ENCODE measurements at places on chromosomes 4 and X.

GRCh38 chr4:123517971-123518370 is 121.4 kb downstream of the SPRY1 start:
- no peak for DNase-seq

DNA sequence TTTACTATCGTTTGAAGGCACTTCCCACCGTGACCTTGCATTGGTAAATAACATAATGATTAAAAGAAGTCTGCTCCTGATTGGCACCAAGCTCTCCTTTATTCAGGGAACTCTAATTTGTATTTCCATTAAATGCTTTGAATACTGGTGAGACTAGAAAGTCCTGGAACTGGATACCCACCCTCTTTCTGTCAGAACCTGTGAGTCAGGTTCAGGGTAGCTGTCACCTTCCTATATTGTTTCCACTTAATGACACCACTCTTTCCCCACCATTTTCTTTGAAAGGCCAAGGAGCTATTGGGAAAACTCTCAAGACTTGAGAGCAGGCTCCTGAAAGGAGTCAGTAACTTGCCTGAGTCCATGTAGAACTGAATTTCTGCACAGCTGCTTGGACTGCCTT is 55.9 kb upstream of the RASSF6 start:
- DNase-seq, result no peak

- no peak for DNase-seq
Observed at GRCh38 chr4:173214661-173215060, 46.0 kb downstream of the GALNT7 start.

DNA sequence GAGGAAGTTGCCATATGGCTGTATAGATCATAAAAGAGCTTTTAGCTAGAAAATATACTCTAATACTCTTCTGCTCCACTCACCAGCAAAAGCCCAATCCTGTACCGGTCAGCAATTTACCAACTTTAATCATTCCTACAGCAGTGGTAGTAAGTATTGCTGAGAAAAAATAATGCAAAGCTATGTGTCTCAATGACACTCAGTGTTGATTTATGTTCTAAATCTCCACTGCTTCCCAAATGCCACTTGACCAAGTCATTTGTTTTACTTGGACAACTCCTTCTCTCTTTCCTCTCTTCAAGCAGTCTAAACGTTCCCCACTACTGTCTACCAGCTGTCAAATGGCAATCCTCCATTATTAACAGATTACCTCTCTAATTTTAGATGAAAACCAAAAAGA is 201.8 kb upstream of the GK2 start:
- no peak for DNase-seq

DNA sequence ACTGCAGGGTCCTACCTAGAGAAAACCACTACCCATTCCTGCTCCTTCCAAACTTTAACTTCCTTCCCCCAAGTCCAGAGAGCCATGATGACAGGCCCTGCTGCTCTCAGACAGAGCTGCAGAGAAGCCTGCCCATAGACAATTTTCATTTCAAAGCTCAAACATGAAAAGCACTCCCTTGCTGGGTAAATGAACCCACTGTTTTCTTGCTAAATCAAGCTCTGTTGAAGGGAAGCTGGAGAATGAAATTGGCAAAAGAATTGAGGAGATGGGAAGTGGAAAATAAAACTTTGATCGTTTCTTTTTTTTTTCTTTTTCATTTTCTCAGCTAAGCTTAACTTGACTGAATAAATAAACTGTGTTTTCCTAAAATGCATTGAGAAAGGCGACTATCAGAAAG is 331.1 kb upstream of the CPEB2 start:
- DNase-seq, result no peak

- no peak for DNase-seq
Observed at GRCh38 chr4:155569960-155570515, 96.6 kb upstream of the GUCY1A1 start.

- no peak for DNase-seq
Observed at GRCh38 chrX:108292053-108292452, 146.2 kb downstream of the COL4A6 start.

GRCh38 chr4:57403591-57403990 is 293.4 kb upstream of the IGFBP7 start:
- DNase-seq, result no peak

- DNase-seq, result no peak
Observed at GRCh38 chrX:124030520-124030919, 69.0 kb downstream of the STAG2 start.

DNA sequence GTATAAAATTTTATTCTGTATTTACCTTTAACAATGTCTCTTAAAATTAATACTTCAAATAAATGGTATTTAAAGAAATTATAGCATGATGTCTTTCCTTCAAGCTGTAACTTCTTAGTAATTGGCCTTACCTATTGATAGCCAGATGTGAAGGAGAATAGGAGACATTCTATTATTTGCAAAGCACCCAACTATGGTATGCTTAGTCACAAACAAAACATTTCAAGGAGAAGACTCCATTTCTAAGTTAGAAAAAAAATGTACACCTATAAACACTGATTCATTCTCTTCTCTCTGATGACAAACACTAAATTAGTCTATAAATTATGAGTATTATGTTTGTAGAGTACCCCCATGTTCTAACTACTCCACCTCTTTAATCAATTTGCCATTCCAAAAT is 66.4 kb downstream of the NKX6-1 start:
- DNase-seq, result no peak

- DNase-seq, result no peak
Observed at GRCh38 chr4:186859420-186859819, 135.8 kb upstream of the FAT1 start.

GRCh38 chr4:94540476-94540875 is 88.7 kb downstream of the PDLIM5 start:
- DNase-seq, result no peak

DNA sequence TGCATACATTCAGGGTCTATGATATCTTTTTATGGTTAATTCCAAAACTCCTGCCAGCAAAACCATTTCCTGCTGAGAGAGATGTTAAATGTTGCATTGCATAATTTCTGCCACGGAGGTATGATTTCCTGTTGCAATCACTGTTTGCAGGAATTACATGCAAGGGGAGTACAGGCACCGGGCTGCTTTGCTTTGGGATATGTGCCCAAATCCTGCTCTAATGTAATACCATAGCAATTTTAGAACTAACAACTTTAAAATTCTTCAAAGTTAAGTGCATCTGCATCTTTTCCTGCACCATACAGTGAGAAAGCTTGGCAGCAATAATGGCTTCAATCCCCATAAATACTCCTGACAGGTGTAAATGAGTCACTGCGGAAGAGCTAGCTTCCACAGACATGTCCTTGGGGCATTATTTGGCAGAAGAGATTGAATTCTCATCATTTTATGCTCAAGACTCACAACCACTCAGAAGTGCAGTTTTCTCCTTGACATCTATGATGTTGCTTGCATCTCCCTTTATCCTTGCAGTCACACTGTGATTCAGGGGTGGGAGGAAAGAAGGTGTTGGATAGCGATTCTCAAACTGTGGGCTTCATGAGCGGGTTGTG is 29.6 kb downstream of the TRIM2 start:
- DNase-seq, result no peak

- no peak for DNase-seq
Observed at GRCh38 chr4:151641167-151641566, 119.6 kb downstream of the GATB start.

GRCh38 chr4:70761276-70761816 is 39.6 kb downstream of the RUFY3 start:
- no peak for DNase-seq

- DNase-seq, result no peak
Observed at GRCh38 chrX:96551322-96551872, 133.2 kb upstream of the DIAPH2 start.

DNA sequence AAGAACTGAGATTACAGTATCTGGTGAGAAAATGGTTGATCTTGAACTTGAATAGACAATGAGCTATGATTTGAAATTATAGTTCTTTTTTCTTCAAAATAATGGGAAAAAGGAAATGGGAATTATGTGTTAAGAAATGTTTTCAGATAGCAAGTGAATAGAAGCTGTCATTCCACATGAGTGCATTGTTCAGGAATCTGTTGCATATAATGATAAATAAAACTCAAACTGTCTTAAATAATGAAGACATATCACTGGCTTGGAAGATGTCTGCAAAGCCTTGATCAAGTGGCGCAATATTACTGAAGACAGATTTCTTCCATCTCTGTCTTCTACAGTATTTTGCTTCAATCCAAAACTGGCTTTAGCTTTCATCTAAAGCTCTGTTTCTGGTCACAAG is 479.3 kb upstream of the ZFP42 start:
- no peak for DNase-seq

DNA sequence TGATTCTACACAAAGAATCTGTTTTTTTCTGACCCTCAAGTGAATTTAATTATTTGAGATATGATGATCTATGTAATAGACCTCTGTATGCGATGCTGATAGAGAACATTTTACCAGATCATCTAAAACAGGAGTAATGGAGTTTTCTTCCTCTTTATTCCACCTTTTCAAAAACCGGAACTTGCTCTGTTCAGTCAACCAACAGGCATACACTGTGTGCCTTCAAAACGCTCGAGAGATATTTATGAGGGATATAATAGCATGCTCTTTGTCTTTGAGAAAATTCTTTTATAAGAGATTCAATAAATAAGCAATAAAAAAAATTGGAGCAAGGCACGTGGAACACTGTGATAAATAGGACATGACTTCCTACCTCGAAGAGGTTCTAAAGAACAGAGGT is 2.0 kb downstream of the NYX start:
- DNase-seq, result no peak

GRCh38 chr4:9931146-9931545 is 90.2 kb downstream of the SLC2A9 start:
- no peak for DNase-seq

DNA sequence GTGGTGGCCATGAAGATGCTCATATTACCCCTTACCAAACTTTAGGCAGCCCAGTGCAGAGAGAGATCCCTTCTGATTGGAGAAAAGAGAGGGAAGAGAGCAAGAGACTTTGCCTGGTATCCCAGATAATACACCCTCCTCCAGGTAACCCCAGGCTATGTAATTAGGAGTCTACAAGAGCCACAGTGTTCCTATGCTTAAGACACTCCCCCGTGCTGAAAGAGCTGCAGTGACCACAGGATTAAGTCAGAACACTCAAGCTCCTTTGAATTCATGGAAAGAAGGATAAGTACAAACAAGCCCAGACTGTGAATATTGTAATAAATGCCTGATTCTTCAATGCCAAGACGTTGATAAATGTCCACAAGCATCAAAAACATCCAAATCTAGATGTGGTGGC is 41.4 kb downstream of the PABPC4L start:
- no peak for DNase-seq

- DNase-seq, result no peak
Observed at GRCh38 chr4:89614155-89614554, 222.8 kb downstream of the SNCA start.

GRCh38 chrX:538311-538710 is 92.3 kb upstream of the SHOX start:
- DNase-seq, result no peak

GRCh38 chr4:54296548-54297203 is 67.6 kb downstream of the PDGFRA start:
- no peak for DNase-seq

- DNase-seq, result no peak
Observed at GRCh38 chr4:128350449-128351045, 62.9 kb upstream of the PGRMC2 start.

GRCh38 chrX:110531873-110532580 is 173.4 kb downstream of the RTL9 start:
- DNase-seq, result no peak

DNA sequence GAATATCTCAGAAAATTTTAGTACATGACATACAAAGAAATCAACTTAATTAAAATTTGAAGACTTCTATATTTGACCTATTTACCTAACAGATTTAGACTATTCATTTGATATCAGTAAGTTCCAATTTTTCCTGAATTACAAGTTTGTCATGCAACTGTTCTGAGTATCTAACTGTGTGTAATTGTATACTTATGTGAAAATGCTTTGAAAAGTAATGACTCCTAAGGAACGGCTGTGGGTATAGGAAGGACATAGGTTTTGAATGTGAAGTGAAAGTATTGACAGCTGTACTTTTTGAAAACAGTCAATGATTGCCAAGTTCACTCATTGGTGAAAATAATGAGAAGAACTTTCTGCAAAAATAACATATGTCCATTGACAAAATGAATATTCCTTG is 2.9 kb downstream of the GRIA2 start:
- DNase-seq, result no peak

DNA sequence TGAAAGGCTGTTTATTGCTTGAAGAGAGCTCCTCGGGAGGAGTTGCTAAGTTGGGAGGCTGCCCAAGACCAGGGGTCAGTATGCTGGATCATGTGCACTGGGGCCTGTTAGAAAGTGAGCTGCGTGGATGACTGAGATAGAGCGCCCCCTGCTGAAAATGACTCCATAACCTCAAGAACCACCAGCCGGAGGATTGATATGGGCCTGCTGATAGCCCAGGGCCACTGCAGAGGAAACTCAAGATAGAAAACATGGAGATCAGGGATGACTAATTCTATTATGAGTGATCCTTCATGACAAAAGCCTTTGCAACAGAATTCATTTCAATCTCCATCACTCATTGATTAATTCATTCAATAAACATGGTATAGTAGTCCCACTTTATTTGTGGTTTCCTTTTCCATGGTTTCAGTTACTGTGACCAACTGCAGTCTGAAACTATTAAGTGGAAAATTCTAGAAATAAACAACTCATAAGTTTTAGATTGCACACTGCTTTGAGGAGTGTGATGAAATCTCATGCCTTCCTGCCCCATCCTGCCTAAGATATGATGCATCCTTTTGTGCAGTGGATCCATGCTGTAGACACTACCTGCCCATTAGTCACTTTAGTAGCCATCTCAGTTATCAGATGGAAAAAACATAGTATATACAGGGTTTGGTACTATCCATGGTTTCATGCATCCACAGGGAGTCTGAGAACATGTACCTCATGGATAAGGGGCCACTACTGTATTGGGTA is 126.7 kb upstream of the MBNL3 start:
- peak; percentile 54 for DNase-seq

- DNase-seq, result peak; percentile 75
Observed at GRCh38 chr4:70704215-70704930, 16.0 kb downstream of the UTP3 start.

DNA sequence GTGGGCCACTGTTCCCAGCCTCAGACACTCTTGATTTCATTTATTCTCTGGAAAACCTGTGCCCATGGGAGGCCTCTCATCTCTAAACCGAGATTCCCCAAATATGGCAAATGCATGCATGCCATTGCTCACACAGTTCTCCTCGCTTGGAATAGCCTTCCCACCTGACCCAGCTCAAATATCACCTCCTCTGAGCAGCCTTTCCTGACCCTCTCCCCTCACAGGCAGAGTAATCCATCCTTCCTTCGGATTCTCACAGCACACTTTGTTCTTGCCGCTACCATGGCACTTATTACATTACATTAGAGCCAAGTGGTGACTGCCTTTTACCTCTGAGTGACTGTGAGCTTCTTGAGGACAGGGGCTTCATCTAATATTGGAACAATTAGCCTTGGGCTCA is 209.5 kb downstream of the HS6ST2 start:
- no peak for DNase-seq

GRCh38 chr4:13766761-13767540 is 139.4 kb upstream of the BOD1L1 start:
- DNase-seq, result no peak

DNA sequence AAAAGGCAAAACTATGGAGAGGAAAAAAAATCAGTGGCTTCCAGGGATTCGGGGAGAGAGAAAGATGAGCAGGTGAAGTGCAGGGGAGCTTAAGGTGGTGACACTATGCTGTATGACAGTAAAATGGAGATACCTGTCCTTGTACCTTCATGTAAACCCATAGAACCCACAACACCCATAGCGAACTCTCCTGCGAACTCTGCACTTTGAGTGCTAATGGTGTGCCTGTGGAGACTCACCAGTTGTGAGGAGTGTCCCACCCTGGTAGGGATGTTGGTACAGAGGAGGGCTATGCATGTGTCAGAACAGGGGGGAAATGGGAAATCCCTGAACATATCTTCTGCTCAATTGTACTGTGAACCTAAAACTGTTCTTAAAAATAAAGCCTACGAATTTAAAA is 42.8 kb downstream of the HMX1 start:
- no peak for DNase-seq
